ENCODE measurements at places on chromosomes 1 and 21.

DNA sequence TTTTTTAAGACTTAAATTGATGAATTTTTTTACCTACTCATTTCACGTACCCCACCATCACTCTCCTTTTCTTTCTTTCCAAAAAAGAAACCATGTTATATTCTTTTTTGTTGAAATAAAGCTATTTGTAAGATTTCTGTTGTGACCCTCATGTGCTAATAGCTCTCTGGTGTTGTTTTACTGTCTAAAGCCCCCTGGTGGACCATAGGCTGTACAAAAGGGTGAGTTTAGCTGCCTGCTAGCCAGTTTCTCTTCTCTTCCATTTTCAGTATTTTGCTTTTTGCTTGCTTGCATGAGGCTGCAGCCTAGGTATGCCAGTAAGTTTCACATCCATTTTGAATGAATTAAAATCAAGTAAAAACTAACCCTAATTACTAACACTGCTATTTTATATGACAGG lies 15.6 kb upstream of the VAMP3 start:
- DNase-seq, result no peak

- no peak for DNase-seq
Measured at GRCh38 chr1:110344152-110344551, 5.0 kb downstream of the RBM15 start.

DNA sequence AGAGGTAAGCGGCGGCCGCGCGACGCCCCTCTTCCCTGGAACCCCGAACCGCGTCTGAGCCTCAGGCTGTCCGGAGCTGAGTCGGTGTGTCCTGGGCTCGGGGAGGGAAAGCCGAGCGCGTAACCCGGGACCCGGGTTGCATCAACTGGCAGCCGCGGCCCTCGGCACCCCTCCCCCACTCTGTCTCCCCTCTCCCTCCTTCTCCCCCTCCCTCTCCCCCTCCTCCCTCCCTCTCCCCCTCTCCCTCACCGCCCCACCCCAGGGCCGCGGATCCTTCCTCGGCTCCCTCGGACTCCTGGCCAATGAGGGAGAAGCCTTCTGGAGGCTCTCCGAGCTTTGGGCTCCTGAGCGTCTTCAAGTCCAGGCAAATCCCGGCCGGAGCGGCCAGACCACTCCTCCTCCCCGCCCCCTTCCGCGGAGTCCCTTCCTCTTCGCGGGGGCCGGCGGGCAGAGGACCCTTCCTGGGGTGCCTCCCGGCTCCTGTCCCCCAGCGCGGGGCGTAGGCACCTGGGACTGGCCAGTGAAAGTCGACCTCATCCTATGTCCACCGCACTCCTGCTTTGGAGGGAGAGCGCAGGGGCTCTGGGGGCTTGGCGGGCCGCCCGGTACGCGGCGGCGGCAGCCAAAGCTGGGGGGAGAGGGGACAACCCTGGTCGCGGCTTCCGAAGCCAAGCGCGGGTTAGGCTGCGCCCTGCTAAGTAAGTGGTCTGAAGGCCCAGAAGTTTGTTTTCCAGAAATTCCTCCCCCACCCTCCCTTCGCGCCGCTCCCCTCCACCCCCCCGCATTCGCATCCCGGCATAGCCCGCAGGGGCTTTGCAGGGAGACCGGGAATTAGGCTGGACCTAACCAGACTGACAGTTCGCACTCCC lies 850 bp downstream of the SESN2 start:
- DNase-seq, result peak; percentile 18

DNA sequence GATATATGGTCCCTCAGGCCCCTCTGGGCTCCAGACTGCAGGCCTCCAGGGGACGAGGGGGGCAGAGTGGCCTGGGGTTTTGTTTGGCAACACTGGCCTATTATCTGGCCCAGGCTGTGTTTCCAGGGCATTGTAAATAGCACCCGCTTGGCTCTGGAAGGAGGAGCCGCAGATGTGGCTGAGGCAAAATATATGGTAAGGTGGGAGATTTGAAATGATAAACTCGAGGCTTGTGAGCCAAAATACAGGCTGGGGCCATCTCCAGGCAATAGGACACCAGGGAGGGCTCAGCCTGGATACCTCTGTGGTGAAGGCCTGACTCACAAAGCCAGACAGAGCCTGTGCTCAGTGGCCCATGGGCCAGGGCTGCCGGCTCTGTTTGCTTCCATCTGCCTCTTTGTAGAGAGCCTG lies 14.0 kb downstream of the NAV1 start:
- no peak for DNase-seq

- no peak for DNase-seq
Measured at GRCh38 chr1:213119794-213120193, 68.8 kb downstream of the RPS6KC1 start.

GRCh38 chr21:34550182-34550799 lies 38.3 kb upstream of the KCNE1 start:
- no peak for DNase-seq

All from NCI-H1930 (cell line).